ENCODE measurements at places on chromosomes 6 and 20.

DNA sequence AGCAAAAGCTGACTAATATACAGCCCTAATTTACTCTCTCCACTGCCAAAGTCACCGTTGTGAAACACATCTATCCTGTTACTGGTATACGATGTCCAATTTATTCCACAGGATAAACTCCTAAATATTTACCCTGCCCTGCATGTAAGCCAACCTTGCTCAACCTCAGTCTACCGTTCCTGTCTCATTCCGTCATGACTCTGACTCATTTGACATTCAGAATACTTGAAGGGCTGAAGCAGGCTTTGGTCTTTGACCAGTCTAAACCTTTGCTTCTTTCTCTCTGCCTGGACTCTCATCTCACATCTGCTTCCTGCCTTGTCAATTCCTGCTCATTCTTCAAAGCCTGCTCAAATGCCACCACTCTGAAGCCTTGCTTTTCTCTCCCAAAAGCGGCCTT lies 157.5 kb downstream of the SCP2D1 start:
- no peak for DNase-seq

DNA sequence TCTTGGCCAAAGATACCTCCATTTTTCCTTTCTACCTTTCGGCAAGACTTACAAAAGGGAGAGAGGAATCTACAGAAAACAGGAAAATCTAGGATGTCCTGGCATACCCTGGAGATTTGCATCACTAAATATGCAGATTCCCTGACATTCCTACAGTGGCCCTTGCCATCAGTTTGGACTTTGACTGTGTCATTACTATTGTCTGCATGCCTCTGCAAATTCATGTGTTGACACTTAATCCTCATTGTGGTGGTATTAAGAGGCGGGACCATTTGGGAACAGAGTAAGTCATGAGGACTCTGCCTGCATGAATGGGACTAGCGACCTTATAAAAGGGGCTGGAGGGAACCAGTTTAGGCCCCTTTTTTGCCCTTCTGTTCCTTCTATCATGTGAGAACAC lies 50.5 kb upstream of the DTNBP1 start:
- DNase-seq, result no peak

DNA sequence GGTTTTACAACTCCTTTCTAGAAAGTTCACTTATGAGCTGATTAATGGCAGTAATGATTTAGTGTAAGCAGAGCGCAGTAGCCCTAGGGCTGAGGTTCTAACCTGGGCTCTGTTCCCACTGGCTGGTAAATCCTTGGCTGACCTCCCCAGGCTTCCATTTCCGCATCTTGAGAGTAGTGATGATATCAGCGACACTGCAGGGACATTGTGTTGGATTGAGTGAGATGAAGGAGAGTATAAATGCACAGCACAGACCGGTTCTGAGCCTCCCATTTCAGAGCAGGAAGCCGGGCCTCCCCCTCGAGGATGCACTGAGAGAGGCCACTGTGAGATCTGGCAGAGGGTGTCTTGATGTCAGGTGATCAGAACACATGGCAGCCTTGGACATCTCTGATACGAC lies 477.2 kb upstream of the SULF2 start:
- DNase-seq, result no peak

- DNase-seq, result no peak
Measured at GRCh38 chr6:117496383-117496990, 14.0 kb downstream of the DCBLD1 start.

DNA sequence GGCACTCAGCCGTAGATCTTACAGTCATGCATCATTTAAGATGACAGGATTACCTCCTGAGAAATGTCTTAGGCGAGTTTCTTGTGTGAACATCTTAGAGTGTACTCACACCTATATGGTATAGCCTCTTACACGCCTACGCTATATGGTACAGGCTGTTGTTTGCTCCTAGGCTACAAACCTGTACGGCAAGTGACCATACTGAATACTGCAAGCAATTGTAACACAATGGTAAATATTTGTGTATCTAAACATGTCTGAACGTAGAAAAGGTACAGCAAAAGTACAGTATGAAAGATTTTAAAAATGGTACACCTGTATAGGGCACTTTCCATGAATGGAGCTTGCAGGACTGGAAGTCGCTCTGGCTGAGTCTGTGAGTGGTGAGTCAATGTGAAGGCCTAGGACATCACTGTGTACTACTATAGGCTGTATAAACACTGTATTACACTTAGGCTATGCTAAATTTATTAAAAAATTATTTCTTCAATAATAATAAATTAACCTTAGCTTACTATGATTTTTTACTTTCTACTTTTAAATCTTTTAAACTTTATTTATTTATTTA lies 541 bp upstream of the IL20RA start:
- DNase-seq, result no peak

GRCh38 chr6:106223300-106223930 lies 102.1 kb downstream of the ATG5 start:
- DNase-seq, result peak; percentile 56

DNA sequence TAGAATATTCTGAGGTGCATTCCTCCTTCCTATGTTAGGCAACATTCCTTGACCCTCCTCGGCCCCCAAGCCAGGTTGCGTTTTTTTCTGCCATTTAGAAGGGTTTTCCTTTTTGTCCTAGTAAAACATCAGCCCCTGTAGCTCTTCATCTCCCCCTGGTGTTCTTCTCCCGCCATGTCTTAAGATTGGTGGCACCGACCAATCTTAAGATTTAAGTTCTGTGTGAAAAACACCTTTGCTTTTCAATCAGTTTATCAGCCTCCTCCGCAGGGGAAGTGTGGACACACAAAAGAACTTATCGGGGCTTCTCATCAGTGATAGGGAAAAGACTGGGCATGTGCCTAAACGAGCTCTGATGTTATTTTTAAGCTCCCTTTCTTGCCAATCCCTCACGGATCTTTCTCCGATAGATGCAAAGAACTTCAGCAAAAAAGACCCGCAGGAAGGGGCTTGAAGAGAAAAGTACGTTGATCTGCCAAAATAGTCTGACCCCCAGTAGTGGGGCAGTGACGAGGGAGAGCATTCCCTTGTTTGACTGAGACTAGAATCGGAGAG lies 719 bp upstream of the EDN1 start:
- peak; percentile 40 for DNase-seq

- DNase-seq, result no peak
Measured at GRCh38 chr6:49550492-49551077, at the start of gene C6orf141. Gene C6orf141, plus strand, starts transcription at chr6:49550668. Its CDS starts 125 bp downstream, at chr6:49550793.

- DNase-seq, result no peak
Measured at GRCh38 chr6:129795261-129795660, 65.9 kb downstream of the TMEM244 start.

- DNase-seq, result no peak
Measured at GRCh38 chr6:45445749-45446549, 68.2 kb upstream of the SUPT3H start.

DNA sequence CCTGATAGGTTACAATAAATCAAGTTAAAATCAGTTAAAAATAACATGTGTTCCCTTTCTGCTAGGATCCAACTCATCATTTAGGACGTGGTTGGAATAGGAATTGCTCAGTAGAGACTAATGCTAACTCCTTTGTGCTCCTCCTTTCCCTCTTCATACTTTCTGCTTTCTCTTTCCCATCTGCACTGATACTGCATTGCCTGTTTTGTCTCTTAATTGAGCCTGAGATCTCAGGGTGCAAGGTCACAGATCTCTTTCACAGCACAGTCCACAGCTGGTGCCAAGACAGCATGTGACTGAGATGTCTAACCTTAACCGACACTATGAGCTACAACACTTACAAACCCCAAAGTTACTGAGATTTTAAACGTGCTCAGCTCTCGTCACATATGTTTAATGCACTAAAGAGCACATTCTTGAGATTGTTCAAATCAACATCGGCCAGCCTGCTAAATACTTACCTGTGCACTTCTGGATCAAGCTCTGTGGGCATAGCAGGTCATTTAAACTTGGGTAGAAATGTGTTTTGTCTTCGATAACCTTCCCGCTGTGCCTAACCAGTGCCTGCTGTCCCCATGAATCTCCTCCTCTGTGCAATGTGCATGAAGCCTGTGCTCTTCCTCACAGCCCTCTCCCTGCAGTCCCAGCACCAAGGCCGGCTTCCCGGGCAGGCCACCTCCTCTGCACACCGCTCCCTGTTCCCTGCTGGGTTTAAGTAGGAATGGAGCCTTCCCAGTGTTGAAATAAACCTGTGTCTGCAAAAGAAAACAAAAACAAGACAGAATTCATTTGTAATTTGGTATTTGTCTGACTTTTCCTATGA lies 39.6 kb upstream of the AFDN start:
- DNase-seq, result no peak

- no peak for DNase-seq
Measured at GRCh38 chr6:28811873-28812272, 111.9 kb downstream of the TRIM27 start.

All from stimulated activated CD4-positive, alpha-beta T cell treated with anti-CD3 and anti-CD28 coated beads, Interleukin-12 subunit alpha, Interleukin-12 subunit beta, amount 100 ng/mL, for 4 hours (primary cell).